ENCODE measurements at places on chromosomes 1 and 21.

DNA sequence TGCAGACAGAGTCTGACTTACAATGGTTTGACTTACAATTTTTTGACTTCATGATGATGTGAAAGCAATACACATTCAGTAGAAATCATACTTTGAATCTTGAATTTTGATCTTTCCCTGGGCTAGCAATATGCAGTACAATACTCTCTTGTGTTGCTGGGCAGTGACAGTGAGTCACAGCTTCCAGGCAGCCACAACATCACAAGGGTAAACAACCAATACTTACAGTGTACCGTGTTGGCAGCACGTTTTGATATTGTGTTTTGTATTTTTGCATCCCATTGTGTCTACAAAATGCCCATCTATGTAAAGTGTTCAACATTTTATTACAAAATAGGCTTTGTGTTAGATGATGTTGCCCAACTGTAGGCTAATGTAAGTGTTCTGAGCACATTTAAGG is 150.9 kb downstream of the NTMT2 start:
- DNase-seq = no peak

GRCh38 chr1:214466403-214467077 is 84.9 kb downstream of the PTPN14 start:
- no peak for DNase-seq

DNA sequence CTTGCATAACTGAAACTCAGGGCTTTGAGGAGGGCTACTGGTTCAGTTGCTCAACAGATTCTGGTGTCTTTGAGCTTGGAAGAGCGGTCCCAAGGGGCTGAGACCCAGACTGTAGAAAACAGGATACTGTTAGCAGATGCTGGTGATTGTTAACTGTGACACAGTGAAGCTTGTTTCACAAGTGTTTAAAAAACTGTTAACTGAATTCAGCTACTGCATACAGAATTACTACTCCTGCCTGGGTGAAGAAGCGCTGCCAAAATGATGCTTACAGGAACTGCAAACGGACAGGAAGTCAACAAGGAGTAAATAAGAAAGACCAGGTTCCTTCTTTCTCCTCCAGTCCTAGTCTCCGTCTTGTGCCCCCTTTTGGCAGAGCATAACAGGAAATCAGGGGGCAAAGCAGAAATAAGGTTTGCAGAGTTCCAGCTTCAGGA is 195.3 kb upstream of the USP25 start:
- DNase-seq = no peak

GRCh38 chr1:221979444-221980032 is 237.6 kb upstream of the DUSP10 start:
- DNase-seq = no peak

GRCh38 chr1:210949039-210949438 is 184.9 kb downstream of the KCNH1 start:
- peak; percentile 77 for DNase-seq

- DNase-seq = no peak
Observed at GRCh38 chr21:38196036-38196435, 60.8 kb upstream of the KCNJ15 start.

GRCh38 chr1:172778456-172779455 is 119.9 kb downstream of the FASLG start:
- DNase-seq = no peak

GRCh38 chr1:94039514-94039870 is 81.5 kb downstream of the ABCA4 start:
- peak; percentile 63 for DNase-seq

- DNase-seq = peak; percentile 47
Observed at GRCh38 chr1:59506952-59507351, 210.1 kb downstream of the FGGY start.

DNA sequence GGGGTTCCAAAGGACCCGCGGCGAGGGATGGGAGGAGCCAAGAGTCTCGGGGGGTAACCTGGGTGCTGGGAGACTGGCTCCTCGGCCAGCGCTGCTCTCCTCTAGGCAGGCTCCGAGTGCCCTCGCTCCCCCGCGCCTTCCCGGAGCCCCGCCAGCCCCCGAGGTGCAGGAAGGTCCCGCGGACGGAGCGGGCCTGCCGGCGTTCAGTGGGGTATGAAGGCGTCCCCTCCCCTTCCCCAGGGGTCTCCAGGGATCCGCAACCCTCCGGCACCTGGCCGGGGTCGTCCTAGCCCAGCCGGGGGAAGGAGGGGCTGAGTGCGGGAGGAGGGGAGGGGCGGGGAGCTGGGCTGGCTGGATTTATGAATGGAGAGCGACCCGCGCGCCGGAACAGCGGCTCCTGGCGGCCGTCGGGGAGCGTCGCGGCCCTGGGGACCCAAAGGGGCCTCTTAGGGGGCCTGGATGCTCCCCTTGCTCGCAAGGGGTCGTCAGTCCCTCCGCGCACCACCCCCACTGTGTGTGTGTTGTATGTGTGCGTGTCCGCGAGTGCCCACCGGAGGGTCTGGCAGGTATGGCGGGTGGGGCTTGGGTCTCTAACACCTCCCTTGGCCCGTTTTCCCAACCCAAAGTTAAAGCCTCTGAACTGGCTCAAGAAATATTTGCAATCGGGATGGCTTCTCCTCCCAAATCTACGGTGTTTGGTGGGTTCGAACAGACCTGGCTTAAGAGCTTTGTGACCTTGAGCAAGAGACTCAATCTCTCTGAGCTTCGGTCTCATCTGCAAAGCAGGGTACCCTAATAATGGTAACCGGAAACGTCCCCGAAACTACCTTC is 642 bp downstream of the HCRTR1 start:
- peak; percentile 52 for DNase-seq

DNA sequence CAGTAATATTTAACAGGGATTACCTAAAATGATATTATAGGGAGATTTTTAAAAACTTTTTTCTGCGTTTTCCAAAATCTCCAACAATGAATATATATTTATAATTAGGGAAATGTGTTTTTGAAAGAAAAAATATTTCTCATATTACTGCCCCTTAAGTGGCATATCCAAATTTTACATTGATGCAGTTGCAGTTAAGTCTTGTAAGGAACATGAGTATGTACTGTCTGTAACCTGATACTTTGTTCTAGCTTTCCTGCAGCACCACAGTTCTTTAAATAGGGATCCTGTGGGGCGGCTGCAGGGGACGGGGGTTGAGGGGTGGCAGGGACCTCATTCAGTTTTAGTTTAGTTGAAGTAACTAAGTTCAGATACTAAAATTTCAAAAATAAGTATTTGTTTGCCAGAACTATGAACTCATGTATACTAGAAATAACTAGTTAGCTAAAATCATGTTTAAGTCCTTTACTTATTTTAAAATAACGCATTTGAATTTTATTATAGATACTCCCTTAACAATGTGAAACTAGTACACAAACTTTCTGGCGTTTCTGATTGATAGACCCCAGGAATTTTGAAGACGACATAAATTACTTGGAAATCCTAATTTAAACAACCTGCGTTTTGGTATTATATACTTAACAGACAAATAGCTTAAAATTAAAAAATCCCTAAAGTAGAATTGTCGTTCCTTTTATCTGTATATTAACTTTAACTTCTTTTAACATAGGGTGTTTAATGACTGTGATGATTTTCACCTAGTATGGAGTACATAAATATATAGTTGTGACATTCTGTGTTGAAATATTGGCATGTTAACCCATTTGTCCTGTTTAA is 639 bp upstream of the DNAJB4 start:
- peak; percentile 74 for DNase-seq

DNA sequence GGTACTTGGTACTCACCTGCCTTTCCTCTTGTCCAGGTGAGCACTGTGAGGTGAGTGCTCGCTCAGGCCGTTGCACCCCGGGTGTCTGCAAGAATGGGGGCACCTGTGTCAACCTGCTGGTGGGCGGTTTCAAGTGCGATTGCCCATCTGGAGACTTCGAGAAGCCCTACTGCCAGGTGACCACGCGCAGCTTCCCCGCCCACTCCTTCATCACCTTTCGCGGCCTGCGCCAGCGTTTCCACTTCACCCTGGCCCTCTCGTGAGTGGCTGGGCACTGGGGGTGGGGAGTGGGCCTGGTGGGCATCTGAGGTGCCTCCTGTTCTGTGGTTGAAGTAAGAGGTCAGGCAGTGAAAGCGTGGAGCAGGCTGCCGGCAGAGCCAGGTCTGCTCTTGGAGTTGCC is 11.7 kb downstream of the CELSR2 start:
- DNase-seq = no peak
